ENCODE measurements at places on chromosomes 1 and 21.

- no peak for DNase-seq
These were observed 337.3 kb downstream of the PRDM2 start for GRCh38 chr1:14037101-14037847.

DNA sequence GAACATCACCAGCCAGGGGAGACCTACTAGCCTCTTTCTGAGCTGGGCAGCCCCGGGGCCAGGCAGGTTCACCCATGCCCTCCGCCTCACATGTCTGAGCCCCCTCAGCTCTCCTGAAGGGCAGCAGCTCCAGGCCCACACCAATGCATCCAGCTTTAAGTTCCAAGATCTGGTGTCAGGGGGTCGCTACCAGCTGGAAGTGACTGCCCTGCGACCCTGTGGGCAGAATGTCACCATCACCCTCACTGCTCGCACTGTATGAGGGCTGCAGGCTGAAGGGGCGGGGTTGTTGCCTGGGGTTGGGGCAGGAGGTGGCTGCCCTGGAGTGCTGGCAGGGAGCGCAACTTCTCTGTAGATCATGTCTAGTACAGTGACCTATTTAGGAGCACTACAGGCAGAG lies 8.5 kb upstream of the PTPN7 start:
- no peak for DNase-seq

- DNase-seq, result no peak
These were observed 9.2 kb downstream of the MEF2D start for GRCh38 chr1:156491151-156491949.

- no peak for DNase-seq
These were observed 18.7 kb upstream of the CD55 start for GRCh38 chr1:207302618-207303393.

DNA sequence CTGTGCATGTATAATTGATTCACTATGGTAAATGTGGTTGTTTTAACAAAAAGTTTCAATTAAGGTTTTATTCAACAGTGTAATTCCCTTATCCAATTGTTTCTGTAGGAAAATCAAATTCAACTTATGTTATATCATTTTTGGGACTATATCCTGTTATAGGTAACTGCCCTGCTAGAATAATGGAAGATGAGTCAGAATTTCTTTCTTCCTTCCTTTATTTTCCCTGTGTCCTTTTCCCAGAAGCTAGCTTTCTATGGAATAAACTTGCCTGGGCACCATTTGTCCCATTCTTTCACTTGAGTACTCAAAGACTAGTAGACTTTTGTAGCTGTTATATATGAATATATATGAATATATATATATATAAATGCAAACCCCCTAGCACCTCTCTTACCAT lies 301.3 kb downstream of the TM2D1 start:
- DNase-seq, result no peak

DNA sequence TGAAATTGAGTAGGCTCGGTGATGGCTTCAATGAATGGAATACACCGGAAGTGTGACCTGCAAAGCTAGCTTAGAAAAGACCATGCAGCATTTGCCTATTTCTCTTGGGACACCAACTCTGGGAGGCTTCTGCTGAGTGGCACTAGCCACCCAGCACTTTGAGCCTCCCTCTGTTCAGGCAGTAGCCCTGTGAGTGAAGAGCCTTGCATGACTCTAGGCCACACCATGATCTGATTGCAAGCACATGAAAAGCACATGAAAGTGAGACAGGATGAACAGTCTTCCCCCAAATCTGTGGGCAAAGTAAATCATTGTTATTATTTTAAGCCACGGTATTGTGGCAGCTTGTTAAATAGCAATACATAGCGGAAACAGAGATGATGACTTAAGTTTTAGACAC lies 2.8 kb downstream of the CD48 start:
- no peak for DNase-seq

Measured in stimulated activated CD8-positive, alpha-beta memory T cell treated with anti-CD3 and anti-CD28 coated beads, Interleukin-12 subunit alpha, Interleukin-12 subunit beta, amount 100 ng/mL, for 4 hours (primary cell).